ENCODE measurements at places on chromosomes 7 and 10.
A peak's percentile ranks its signal among the peaks of the same experiment; 100 is the strongest.

GRCh38 chr7:155161690-155162089 lies 91.6 kb downstream of the HTR5A start:
- DNase-seq, result no peak

DNA sequence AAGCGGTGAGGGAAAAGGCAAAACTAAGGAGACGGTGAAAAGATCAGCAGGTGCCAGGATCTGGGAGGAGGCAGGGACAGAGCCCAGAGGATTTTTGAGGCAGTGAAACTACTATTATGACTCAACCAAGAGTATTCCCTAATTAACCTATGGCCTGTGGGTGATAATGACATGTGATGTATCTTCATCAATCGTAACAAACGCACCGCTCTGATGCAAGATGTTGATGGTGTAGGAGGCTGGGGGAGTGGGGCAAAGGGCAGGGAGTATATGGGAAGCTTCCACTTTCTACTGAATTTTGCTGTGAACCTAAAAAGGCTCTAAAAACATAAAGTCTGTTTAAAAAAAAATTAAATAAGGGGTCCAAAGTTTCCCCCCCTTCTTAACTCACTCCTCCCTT lies 25.5 kb upstream of the EZH2 start:
- no peak for DNase-seq

DNA sequence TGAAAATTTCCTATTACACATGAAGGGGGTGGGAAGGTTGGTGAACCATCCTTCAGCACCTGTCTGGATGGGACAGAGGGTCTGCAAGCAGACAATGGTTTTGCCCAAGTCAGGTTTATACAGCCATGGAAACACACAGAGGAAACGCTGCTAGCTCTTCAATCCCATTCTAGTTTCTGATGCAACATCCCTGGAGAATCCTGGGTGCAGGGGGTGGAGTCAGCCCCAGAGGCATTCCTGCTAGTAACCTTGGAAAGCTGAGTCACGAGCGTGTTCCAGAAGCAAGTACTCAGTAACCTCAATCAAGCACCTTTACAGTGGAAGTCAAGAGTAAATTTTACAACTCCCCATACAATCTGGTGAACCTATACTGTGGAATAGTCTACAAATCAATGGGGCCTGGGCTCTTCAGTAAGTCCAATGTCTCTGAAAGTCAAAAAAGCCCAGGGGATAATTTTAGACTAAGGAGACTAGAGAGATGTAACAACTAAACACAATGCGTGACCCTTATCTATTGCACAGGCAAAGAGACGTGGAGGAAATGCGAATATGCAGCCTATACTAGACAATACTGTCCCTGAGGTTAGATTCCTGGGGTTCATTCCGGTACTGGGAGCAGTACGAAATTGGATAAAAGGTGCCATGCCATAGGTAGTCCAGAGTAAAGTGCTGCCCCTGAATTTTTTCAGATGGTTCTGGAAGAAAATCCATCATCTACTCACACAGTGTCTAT lies 95.4 kb downstream of the ZRANB1 start:
- DNase-seq, result no peak

DNA sequence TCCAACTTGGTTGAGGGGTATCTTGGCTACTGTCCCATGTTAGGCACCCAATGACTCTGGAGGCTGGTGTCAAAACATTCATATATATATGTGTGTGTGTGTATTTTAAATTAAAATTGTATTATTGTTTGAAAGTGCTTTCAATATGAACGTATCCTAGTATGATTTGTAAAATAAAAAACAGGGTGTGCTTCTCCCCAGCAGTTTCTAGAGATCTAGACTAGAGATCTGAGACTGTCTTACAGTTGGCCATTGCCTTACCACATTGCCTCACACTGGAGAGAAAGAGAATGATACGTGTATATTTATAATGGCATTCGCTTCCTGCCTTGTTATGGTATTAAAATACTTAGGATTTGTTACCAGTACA lies 1.2 kb downstream of the BAG3 start:
- DNase-seq, result no peak

- DNase-seq, result no peak
Observed at GRCh38 chr7:153002115-153002514, 242.6 kb downstream of the ACTR3B start.

DNA sequence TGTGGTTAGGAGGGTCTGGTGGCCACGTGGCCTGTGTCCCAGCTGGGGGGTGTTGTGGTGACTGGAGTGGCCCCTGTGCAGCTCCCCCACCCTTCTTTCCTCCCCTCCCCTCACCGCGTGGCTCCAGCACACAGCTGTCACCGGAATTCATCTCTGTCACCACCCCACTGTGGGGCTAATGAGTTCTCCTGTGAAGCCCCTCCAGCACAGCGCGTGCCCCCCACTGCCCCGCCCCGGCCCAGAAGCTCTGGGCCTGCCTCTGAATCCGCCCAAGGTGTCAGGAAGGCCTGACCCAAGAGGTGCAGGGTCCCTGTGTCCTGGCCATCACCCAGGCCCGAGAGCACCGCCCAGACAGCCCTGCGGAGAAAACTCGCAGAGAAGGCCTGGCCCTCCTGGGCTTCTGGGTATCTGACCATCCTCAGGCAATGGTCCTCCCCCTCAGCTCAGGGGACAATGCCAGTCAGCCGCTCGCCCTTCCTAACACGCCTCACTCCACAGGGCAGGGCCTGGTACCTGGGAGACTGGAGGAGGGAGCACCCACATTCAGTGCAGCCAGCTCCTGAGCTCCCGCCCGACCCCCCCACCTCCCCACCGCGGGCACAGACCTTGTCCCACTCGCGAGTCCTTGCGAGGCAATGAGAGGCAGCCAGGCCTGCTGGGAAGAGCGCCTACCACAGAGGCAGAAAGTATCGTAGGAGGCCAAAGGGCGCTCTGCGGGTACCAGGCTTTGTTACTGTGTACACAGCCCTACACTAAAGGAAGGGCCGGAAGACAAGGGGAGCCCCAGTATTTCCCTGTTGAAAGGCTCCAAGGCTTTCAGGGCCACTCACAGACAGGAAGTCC lies 38.2 kb downstream of the GBX1 start:
- no peak for DNase-seq

DNA sequence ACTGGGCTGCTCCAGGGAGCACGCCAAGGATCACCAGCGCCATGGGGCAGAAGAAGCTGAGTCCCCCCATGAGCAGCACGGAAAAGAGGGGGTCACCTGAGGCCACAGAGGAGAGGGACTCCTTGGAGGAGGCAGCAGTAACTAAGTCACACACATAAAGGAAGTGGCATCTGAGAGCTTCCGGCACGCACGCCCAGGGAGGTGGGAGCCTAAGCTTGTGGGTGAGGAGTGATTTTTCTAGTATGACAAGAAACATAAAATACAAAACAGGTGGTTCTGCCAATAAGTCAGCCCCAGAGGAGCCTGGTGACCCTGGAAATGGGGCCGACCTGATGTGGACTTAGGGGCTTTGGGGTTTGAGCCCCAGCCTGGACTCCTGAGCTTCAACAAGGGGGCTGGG lies 60.8 kb downstream of the CARD11 start:
- peak; percentile 65 for DNase-seq

- DNase-seq, result no peak
Observed at GRCh38 chr7:74029991-74030415, 2.0 kb downstream of the ELN start.

GRCh38 chr10:59865101-59865500 lies 41.3 kb downstream of the CCDC6 start:
- DNase-seq, result no peak

Data from T-helper 2 cell (primary cell).